ENCODE measurements at places on chromosomes 2 and 18.

GRCh38 chr2:58479535-58480140, 238.5 kb upstream of the FANCL start:
- no peak for DNase-seq

GRCh38 chr2:171018522-171018921, 89.5 kb downstream of the GORASP2 start:
- no peak for DNase-seq

GRCh38 chr2:1658394-1659151, 85.7 kb downstream of the PXDN start:
- DNase-seq = no peak

DNA sequence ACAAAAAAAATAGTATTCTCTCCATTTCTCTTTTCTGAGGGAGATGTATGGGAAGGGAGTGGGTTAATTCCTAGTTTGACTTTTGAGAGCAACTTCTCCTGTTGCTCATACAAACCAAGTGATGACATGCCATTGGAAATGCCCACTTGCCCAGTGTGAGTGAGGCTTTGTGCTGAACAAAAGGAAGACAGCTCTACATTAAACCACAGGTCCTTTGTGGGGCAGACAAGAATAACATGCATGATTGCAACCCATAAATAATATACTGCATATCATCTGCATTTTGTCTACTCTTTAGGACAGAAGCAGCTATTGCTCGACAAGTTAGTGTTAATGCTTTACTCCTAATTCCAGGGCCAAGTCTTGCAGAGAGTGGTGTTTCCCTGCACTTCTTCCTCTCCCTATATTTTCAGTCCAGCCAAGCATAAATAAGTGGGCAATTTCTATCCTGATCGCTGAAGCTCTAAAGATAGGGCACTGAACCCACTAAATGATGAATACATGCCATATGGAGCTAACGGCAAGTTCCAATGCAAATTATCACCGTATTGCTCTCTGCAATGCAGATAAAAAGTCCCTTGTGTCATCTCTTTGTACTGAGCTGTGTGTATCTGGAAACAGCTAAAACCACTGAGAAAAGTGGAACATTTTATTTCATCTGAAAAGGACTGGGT, 19.4 kb upstream of the EHBP1 start:
- no peak for DNase-seq

DNA sequence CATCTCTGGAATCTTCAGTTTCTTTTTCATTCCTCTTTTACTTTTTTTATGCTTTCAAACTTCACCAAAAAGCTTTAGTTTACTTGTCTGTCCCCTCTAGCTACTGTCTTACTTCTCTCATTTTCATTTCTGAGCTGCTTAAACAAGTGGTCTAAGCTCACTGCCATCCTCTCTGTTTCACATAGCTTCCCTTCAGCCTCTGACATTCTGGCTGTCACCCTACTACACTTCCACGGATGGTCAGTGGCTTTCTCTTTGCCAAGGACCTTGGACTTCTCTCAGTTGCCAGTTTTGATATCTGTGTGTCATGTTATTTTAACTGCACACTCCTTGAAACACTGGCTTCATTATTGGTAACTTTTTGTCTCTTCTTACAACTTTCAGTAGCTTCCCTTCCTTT, 176.1 kb downstream of the IKZF2 start:
- DNase-seq = no peak

GRCh38 chr18:55635439-55635838, 47.4 kb upstream of the TCF4 start:
- DNase-seq = no peak

GRCh38 chr2:105754011-105754410, 9.3 kb downstream of the NCK2 start:
- no peak for DNase-seq

GRCh38 chr2:101331202-101331601, 22.7 kb upstream of the RNF149 start:
- no peak for DNase-seq

- DNase-seq = no peak
These were observed 168.7 kb upstream of the SKOR2 start for GRCh38 chr18:47420130-47420529.

GRCh38 chr18:73758446-73758845, 389.2 kb downstream of the FBXO15 start:
- DNase-seq = no peak

DNA sequence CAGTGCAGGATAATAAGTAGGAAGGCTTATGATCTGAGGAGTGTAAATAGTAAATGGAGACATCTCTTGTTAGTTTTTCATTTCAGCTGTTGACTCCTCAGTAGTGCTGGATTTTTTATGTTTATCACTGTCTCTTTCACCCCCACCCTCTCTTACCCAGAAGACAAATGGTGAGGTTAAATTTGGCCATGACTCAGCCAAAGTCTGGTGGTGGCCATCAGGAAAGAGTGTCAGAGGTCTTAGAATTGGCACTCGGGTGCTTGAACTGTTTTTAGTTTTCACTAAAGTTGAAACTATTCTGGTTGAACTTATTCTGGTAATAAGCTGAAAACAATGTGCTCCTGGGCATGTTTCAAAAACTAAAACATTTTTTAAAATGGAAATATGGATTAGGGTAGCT, 123.3 kb downstream of the FHOD3 start:
- no peak for DNase-seq

DNA sequence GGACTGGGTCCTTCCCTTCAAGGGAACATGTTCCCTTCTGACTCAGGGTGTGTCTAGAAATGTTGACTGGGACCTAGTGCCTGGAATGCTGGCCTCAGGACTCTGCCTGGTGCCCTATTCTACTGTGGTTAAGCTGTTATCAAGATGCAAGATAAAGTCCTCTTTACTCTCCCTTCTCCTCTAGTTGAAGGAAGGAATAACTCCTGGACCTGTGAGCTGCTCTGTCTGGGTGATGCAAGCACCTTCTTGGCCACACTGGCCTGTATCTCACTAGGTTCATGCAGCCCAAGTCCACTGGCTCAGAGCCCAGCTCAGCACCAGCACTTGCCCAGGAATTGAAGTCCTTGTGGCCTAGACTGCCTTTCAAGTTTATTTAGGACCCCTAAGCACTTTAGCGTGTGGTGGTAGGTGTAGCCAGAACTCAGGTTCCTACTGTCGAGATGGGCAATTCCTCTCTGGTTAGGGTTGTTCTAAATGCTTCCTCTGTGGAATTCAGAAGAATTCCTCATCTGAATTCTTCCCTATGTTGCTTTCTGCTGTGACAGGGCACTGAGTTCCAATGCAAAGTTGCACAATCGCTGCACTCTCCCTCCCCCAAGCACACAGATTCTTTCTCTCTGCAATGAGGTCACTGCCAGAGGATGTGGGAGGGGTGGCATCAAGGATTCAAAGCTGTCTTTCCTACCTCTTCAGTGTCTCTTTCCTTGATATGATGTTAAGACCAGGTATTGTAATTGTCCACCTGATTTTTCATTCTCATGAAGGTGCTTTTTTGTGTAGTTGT, 54.7 kb downstream of the VWC2L start:
- no peak for DNase-seq

- no peak for DNase-seq
These were observed 6.1 kb upstream of the SALL3 start for GRCh38 chr18:78973357-78974083.

Data from C1 segment of cervical spinal cord (tissue), 14 donors.